ENCODE measurements at places on chromosomes 13 and 19.

DNA sequence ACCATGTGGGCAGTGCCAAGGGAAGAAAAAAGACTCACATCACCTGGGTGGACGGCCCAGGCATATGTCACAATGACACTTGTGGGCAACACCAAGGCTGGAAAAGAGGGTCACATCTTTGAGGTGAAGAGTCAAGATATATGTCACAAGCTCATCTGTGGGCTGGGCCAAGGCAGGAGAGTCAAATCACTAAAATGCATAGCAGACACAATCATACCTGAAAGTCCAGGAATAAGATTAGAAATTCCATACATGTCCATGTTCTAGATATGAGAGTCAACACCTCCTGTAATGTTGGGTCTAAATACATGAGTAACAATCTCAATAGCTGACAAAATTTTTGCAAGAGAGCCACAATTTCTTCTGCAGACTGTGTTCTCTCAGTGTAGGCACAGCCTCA lies 145.0 kb downstream of the ZNF675 start:
- no peak for DNase-seq

DNA sequence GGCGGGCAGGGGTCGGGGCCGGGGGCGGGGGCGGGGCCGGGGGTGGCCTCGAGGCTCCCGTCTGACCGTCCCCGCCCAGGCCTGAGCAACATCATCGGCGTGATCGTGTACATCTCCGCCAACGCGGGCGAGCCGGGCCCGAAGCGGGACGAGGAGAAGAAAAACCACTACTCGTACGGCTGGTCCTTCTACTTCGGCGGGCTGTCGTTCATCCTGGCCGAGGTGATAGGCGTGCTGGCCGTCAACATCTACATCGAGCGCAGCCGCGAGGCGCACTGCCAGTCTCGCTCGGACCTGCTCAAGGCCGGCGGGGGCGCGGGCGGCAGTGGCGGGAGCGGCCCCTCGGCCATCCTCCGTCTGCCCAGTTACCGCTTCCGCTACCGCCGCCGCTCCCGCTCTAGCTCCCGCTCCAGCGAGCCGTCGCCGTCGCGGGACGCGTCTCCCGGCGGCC lies 9.4 kb upstream of the CACNG6 start:
- DNase-seq = no peak

DNA sequence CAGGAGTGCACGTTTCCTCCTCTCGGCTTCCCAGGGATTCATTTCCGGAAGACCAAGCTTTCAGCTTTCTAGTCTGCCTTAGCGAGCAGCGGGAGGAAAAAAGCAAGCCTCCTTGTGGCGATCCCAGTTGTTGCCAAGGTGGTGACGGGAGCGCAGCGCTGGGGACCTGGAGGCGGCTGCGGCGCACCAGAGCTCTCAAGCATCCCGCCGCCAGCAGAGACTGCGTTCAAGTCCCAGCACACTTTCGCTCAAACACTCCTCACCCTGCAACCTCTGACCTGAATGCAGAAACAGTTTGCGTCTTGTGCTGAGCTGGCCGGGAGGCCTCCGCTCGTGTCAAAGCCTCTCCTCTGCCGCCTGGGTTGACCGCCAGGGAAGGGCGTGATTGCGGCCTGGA lies 4.9 kb downstream of the GSX1 start:
- DNase-seq = no peak

GRCh38 chr19:11964496-11964857 lies 363 bp upstream of the ZNF763 start:
- DNase-seq = no peak

DNA sequence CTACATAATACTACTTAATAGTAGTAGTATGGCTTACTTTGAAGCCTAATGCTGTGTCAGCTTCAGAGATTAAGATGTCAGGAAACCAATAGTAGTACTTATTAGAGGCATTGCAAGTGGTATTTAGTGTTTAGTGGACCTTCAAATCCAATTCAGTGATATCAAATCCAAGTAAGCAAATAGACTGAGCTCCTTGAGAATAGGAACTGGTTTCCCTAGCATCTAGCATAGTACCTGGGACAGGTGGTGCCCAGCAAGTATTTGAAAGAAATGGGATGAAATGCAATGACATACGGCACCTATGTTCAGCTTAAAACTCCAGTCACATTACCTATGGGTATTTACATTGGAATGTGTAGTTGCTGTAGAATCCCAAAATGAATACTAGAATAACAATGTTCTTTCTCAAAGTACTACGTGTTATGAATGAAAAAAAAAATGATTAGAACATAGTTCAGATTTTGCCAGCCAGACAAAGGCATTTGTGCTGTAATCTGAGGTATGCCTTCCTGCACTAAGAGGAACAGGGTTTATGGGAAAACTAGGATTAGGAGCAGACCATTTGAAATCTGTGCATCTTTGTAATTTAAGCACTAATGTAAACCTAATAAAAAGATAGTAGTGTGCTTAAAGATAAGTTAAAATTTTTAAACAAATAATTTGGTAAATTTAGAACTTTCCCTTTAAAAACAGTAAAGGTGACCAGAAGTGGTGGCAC lies 17.1 kb downstream of the LSM14A start:
- DNase-seq = no peak

DNA sequence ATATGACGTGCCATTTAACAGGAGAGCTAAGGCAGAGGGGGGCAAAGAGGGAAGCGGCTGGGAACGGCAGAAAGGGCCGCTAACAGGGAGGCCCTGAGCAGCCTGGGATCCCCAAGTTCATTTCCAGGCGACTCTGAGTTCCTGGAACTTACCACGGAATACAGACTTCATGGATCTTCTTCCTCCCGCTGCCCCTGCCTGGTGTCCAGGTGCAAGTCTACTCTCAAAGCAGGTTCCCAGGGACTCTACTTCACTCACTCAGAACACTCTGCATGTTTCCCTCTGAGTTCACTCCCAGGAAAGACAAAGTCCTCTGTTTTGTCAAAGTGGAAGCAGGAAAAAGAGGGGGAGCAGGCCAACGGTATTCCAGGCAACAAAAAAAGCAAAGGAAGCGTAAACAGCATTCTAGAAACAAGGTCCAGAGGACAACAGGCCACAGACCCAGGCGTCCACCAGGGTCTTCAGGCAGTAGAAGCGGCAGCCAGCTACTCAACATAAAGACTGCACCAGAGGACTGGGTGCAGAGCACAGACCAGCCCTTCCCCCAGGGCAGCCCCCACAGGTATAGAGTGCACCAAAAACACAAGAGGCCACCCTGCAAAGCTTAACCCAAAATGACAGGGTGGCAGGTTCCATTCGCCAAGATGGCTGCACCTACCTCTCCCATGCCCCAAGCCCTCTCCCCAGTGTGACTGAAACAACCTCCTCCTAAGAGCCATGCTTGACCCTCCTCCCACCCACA lies 3.0 kb downstream of the MIER2 start:
- no peak for DNase-seq

- no peak for DNase-seq
These were observed 272.5 kb downstream of the LHFPL6 start for GRCh38 chr13:39330504-39330903.

- DNase-seq = no peak
These were observed 16.8 kb downstream of the FLT1 start for GRCh38 chr13:28478127-28478526.

DNA sequence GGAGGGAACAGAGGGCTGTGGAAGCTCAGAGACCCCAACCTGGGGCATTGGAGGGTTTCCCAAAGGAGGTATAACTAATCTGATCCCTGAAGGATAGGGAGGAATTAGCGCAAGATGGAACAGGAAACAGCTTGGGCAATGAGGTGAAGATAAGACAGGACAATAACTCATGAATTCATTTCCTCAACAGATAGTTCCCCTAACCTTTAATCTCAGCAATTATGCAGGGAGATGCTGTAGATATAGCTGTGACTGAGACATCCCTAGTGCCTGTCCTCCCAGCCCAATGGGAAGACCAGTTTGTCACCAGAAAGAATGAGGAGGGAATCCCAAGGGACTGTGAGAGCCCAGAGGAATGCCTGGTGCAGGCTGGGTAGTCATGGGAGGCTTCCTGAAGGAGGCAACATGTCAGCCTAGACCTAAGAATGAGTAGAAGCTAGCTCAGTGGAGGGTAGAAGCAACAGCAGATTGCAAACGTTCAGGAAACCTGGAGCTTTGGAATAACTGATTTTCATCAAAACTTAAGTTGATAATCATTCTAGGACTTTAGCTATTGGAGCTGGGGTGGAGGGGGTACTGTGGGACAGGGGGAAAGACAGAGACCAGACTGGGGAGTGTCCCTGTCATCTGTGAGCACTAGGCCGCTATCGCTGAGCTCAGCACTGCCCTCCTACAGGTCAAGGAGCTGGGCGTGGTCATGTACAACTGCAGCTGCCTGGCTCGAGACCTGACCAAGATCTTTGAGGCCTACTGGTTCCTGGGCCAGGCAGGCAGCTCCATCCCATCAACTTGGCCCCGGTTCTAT lies 18.8 kb downstream of the HIPK4 start:
- DNase-seq = no peak

DNA sequence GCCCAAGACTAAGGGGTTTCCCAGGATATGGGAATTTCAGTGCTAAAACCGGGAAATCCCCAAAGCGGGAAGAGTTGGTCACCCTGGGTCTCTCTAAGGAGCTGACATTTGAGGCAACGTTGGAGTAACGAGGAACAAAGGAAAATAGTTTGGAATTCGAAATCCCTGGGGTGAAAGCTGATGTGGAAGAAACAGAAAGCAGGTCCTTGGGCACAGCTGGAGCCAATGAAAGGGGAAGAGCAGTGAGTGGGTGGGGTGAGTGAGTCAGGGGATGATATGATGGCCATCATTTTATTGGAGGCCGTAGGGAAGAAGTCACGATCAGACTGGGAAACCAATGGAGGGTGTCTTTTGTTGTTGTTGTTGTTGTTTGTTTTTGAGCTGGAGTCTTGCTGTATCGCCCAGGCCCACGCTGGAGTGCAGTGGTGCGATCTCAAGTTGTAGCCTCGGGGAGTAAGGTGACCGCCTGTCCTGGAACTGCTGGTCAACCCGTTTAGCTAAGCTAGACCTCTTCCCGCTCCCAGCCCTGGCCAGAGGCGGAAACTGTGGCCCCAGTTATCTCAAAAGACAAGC lies 3.4 kb upstream of the RFX2 start:
- DNase-seq = no peak

GRCh38 chr19:17974551-17974950 lies 7.6 kb downstream of the KCNN1 start:
- no peak for DNase-seq

DNA sequence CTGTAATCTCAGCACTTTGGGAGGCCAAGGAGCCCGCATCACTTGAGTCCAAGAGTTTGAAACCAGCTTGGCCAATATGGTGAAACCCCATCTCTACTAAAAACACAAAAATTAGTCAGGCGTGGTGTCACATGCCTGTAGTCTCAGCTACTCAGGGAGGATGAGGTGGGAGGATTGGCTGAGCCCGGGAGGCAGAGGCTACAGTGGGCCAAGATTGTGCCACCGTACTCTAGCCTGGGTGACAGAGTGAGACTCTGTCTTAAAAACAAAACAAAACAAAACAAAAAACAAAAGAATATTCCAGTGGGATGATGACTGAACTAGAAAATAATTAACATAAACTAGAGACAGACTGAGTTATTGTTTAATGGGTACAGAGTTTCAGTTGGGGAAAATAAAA lies 81.7 kb upstream of the ABCC4 start:
- DNase-seq = no peak

DNA sequence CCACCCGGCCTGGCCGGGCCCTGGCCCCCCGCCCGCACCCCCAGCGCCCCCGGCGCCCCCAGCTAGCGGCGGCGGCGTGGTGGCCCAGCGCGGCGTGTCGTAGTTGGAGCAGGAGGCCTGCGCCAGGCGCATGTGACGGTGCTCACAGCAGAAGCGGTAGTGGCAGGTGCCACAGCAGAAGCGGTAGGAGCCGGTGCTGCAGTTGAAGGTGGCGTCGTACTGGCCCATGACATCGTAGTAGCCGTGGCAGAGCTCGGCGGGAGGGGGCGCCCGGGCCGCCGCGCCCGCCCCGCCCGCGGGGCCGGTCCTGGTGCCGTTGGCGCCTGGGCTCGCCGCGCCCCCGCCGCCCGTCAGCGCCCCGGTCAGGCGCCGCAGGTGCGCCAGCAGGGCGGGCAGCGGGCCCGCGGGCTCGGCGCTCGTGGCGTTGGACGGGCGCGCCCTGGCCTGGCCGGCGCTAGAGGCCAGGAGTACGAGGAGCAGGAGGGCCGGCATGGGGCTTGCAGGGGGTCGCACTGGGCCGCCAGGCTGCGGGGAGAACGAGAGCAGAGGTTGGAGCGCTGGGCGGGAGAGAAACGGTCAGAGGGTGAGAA lies 633 bp downstream of the SHISA7 start:
- no peak for DNase-seq

- DNase-seq = no peak
These were observed 9.0 kb upstream of the TNFRSF19 start for GRCh38 chr13:23561261-23561660.

- DNase-seq = no peak
These were observed 3.0 kb downstream of the TTYH1 start for GRCh38 chr19:54418030-54418929.

GRCh38 chr13:96632536-96633320 lies 361.5 kb downstream of the OXGR1 start:
- DNase-seq = no peak

DNA sequence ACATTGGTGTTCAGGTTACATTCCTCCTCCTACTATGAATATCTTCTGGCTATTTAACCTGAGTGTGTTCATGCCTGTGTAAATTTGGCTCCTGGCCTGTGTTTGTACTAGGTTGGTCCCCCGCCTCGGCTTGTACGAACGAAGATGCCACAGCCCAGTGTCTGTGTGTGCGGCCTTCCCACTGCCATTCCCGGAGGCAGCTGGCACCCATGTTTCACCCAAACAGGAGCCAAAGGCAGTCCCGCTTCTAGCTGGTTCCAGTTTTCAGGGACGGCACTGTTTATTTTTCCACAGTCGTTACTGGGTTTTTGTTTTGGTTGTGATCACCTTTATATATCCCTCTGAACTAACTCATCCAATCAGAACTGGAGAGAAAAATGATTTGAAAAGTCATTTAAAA lies 102.5 kb upstream of the ZNF536 start:
- DNase-seq = no peak

DNA sequence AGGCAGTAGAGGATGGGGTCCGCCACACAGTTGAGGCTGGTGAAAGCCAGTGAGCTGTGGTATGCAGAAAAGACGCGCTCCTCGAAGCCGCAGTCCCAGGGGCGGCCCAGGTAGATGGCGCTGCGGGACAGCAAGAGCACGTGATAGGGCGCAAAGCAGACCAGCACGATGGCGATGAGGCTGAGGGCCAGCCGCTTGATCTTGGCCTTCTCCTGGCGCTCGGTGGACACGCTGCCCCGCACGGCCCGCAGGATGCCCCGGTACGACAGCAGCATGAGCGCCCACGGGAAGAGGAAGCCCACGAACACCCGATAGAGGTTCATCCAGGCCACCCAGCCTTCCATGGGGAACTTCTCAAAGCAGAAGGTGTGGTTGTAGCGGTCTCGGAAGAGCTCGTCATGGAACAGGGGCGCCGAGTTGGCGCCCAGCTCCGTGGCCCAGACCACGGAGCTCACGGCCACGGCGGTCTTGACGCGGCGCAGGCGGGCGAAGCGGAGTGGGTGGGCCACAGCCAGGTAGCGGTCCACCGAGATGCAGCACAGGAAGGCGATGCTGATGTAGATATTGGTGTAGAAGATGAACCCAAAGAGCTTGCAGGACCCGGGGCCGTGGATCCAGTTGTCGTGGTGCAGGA lies 6.5 kb upstream of the OPA3 start:
- DNase-seq = no peak
